ENCODE measurements at places on chromosomes 6 and 20.

DNA sequence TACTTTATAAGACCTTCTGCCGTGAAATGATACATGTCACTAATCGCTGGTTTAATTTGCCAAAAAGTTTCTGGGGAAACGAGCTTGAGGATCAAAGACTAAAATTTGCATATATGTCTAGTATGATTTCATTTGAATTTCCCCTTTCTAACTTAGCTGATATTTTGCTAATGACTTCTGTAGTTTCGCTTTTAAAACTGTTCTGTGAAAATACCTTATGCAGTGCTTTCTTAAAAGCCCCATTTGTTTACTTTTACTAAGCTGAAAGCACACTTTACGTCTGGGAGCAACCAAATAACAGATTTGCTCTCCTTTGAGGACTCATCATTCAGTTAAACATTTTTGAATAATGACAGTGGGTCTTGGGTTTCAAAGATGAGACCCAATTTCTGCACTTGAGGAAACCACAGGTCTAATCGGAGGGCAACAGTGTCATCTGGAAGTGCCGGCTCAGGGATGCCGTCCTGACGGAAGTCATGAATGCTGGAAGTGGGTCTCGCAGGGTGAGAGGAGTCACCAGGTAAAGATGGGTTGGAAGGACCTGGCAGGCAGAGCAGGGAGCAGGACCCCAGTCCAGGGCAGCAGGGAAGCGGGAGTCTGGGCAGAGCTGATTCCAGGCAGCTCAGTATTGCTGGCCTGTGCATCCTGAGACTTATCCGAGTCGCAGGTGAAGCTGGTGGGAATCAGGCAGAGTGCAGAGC is 33.2 kb downstream of the PLEKHG1 start:
- no peak for DNase-seq

DNA sequence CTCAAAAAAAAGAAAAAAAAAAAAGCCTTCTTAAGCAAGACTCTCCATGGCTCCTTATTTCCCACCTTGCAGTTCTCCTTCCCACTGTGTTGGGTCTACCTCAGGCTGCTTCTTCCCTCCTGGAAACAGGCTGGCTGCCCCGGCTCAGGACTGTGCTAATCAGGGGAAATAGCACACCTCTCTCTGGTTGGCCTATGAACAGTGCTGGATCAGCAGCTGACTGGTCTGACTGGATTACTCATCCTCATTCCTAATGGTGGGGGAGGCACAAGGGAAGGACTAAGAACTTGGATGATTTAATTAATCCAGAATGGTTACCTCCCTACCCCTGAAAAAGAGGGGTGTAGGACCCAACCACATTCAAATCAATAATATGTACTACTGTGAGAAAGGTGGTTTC is 3.9 kb upstream of the SRSF3 start:
- no peak for DNase-seq

- no peak for DNase-seq
Measured at GRCh38 chr6:71222671-71223070, 65.9 kb upstream of the OGFRL1 start.

DNA sequence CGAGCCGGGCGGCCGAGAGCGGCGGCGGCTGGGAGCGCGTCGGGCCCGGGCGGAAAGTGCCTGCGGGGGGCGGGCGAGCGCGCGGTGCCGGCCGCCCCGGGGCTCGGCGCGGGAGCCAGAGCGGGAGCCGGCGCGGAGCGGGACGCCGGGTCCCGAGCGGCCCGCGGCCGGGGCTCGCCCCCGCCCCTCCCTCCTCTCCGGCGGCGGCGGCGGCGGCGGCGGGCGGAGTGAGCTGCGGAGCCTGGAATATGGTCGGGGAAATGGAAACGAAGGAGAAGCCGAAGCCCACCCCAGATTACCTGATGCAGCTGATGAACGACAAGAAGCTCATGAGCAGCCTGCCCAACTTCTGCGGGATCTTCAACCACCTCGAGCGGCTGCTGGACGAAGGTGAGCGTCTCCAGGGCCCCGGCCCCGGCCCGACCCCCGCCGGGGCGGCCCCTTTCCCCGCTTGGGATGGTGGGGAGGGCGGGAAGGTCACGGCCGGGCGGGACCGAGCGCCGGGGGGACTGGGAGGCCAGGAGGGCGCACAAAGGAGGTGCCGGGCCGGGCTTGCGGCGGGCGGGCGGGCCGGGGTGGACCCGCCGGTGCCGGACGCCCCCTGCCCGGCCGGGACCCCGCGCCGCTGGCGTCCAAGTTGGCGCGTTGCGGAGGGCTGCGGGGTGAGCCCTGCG is 565 bp downstream of the QKI start:
- DNase-seq: peak; percentile 7

DNA sequence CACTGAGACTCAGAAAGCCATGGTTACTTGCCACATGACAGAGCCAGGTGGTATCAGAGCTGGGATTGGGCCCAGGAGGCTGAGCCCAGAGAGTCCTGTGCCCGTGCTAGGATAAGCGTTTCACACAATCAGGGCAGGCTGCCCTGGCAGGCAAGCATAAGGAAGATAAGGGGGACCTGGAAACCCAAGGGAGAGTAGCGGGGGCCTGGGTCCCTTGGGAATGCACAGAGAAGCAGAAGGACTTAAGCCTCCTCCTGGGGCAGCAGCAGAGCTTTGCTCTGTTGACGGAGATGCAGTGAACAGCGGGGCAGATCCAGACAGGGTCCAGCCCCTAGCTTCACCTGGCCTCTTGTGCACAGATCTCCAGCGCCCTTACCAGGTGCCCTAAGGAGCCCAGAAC is 8.7 kb downstream of the TRIB3 start:
- no peak for DNase-seq

- DNase-seq: no peak
Measured at GRCh38 chr6:21526974-21527373, 66.6 kb upstream of the SOX4 start.

GRCh38 chr20:43579861-43580793 is 10.6 kb upstream of the IFT52 start:
- no peak for DNase-seq

DNA sequence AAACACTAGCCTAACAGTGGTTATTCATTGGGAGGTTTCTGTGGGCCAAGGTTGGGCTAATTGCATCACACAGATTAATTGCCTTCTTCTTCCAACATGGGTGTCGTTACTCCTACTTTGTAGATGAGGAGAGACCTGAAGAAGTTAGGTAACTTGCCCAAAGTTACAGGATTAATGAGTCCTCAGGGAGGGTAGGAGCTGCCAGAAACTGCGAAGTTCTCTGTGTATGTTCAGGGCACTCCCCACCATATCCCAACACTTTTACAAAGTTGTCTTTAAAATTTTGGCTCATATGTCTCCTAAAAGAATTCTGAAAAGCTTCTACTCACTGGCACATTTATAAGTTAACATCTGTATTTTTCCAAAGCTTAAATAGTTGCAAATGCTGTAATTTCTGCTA is 323.5 kb upstream of the HSF2 start:
- DNase-seq: no peak

- DNase-seq: no peak
Measured at GRCh38 chr6:160667639-160668481, 3.8 kb upstream of the LPA start.

Measured in stimulated activated CD4-positive, alpha-beta T cell treated with anti-CD3 and anti-CD28 coated beads, Interleukin-15, amount 100 ng/mL, for 1 hour (primary cell).